ENCODE measurements at places on chromosomes 13 and 19.

- ATAC-seq = no peak
Measured at GRCh38 chr19:12198136-12198535, 35.2 kb downstream of the ZNF136 start.

DNA sequence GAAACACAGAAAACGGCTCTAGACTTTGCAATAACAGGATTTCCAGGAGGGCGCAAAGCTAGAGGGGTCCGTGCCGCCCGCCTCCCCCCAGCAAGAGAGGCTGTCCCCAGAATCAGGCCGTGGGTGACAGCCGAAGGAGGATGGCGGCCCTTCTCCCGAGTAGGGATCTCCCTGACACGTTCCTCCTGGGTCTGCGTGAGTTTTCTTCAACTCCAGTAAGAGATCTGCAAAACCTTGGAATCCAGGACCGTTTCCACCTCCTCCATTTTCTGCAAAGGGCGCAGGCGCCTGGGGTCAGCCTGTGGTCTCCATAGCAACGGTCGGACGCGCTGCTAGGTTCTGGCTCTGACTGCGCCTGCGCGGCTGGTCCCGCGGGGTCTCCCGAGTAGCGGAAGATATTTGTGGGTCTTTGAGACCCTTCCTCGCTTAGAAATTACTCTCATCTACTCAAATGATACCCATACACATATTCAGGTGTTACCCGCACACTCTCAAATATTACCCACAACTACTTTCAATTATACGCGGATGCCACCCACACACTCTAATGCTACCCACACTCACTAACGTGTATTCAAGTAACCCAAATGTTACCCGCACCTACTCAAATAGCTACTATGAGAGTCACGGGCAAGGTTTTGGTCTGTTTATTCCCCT, 2.1 kb downstream of the PNMA8C start:
- peak; percentile 60 for ATAC-seq

GRCh38 chr19:39631178-39631577, 24.5 kb upstream of the LGALS16 start:
- ATAC-seq = no peak

DNA sequence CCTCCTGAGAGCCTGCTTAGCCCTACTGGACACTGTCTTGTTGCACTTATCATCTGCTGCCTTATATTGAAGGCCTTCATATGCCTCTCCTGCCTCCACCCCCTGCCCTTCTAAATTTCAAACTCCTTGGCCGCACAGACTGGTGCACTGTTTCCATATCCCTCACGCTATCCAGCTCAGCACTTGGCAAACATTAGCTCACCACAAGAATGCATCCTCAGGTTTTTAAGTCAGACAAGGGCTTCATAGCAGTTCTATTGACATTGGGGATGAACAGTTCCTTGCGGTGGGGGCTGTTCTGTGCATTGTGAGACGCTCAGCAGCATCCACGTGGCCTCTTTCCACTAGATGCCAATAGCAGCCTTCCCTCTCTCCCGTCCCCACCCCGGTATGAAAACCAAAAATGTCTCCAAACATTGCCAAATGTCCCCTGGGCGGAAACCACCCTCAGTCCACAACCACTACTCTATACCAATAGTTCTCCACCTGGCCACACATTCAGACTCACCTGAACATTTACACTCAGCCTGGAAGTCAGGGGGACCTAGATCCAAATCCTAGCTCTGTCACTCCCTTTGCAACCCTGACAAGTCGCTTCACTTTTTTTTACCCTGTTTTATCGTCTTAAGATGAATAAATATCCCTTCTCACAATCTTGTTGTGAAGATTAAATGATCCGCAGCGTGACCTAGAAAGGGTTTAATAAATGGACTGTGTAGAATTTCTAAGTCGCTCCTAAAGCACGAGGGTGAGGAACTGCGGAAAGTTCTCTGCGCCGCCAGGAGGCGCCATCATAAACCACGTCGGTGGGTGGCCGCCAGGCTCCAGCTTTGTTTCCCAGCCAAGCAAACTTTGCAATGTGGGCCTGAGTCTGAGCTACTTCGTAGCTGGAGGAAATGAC, 3.6 kb upstream of the CEACAM3 start:
- peak; percentile 74 for ATAC-seq

DNA sequence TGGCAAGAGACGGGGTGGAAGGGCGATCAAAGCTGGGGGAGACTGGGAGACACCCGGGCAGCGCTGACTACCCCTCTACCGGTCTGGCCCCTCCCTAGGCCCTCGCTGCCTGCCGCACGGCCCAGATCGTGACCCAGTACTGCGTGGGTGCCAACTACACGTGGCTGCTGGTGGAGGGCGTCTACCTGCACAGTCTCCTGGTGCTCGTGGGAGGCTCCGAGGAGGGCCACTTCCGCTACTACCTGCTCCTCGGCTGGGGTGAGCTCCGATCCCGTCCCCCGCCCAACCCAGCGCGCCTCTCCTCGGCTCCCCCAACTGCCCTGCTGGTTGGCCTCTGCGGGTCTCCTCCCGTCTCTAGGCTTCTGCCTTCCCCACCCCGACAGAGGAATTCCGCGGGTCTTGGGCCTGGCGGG, 8.8 kb downstream of the GIPR start:
- peak; percentile 53 for ATAC-seq

GRCh38 chr13:25840261-25840660, 211.6 kb downstream of the SHISA2 start:
- ATAC-seq = no peak

- ATAC-seq = no peak
Measured at GRCh38 chr13:66578305-66578704, 651.8 kb downstream of the PCDH9 start.

All from motor neuron (in vitro differentiated cells).